ENCODE measurements at places on chromosomes 5 and 9. TPM values are rescaled to one million over a fixed set of nuclear protein-coding genes. Genes with fewer than 3 reads are reported as not detected.

AQP7 gene
- total RNA-seq, result not detected

SLC36A2 gene
- not detected for total RNA-seq

SPATA31C2 gene
- total RNA-seq, result not detected

GRM6 gene
- not detected for total RNA-seq

ARHGEF28 gene
- 12.9 TPM for total RNA-seq

GDNF gene
- total RNA-seq, result 1.4 TPM

ENHO gene
- total RNA-seq, result 5.0 TPM

PKD2L2 gene
- not detected for total RNA-seq

DNA sequence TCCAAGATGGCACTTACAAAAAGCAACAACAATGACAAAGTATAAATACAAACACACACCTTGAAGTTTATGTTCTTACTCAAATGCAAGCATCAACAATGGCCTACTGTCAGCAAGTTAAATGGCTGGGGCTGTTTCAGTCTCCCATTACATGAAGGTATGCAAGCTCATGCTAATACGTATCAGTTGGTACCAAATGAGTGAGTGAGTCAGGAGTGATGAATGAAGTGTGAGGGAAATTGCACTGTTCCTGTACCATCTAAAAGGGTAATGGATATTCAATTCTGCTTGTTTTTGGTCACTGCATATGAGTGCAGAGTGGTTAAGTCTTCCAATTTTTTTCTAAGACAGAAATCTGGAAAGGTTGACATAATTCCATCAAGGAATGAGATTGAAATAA, 964.9 kb downstream of the MAT2B start:
- DNase-seq, result no peak

GRCh38 chr9:129459547-129460322, 161.2 kb downstream of the C9orf50 start:
- DNase-seq, result no peak

DNA sequence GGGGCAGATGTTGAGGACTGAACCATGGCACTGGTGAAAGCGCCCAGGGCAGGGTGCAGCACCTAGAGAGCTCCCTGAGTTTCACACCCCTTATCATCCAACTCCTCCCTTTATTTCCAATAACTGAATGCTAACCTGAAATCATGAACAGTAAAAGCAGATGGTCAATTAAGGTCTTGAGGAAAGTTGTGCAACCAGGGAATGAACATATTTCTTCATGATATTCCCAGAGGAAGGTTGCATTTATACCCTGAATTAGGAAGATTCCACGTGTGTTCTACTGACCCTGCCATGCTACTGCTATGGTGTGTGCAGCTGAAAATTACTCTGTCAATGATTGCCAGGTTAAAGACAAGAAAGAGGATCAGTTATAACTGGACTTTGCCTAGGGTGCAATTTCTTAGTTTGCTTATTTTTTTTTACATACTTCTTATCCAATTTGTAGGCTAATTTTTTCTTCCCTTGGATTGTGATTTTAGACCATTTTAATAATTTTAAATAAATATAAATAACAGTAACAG, 319.8 kb downstream of the SEMA5A start:
- no peak for DNase-seq

DNA sequence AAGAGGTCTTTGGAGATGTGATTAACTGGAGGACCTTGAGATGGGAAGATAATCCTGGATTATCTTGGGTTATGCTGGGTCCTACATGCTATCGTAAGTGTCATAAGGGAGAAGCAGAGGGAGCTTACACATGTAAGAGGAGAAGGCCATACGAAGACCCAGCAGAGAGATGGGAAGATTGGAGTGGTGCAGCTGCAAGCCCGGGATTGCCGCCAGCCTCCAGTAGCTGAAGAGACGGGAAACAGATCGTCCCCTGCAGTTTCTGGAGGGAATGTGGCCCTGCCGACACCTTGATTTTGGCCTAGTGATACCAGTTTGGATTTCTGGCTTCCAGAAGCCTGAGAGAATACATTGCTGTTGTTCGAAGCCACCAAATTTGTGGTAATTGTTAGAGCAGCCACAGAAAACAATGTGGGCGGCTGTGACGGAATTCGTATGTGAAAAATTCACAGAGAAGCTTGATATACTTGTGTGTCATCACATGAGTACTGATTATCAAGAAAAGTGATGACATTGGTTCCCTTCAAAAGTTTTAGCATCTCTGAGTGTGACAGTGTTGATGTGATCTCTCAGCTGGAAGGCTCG, 86.9 kb downstream of the CYFIP2 start:
- DNase-seq, result no peak

GRCh38 chr9:125821078-125821477, 73.9 kb downstream of the PBX3 start:
- no peak for DNase-seq

GRCh38 chr5:103244398-103244797, 14.2 kb upstream of the MACIR start:
- no peak for DNase-seq

DNA sequence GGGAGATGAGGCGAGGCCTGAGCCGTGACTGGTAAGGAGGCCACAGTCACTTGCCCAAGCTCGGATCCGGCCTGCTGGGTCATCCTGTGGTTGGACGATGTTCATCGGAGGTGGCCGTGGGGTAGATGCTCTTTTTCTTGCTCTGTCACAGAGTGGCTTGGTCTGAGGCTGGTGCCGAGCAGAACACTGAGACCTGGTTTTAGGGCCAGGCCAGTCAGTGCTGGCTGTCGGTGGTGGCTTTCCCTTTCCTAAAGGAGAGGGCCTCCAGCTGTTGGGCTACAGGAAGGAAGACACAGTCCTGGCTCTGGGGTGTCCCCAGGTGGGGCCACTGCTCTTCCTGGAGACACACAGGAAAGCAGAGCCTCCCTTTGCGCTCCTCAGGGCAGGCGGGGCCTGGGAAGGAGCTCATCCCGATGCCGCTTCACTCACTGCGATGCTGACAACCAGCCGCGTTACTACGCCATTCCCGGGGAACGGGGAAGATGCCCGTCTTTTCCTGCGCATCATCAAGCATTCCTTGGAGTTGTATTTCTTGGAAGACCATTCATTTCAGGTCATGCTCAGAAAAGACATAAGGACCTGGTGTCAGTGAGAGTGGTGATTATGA, 254.8 kb upstream of the IRX4 start:
- no peak for DNase-seq

DNA sequence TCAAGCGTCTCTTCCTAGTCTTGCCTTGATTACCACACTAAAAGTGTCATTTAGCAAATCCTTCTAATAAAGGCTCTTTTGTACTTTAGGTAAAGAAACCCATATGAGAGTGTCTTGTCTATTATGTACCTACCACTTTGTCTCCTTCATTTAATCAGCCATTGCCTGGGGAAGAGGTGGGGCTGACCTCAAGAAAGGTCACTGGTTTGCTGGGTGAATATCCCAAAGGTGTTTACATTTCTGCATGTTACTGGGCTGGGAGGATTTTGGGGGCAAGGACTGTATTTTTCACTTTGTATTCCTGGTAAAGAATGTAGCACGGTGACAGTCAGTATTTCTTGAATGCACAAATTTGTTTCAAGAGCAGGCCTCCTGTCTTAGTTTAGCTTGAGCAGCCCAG, 11.9 kb upstream of the RPS23 start:
- no peak for DNase-seq

- DNase-seq, result no peak
Observed at GRCh38 chr9:3850098-3850497, 324.3 kb upstream of the RFX3 start.

GRCh38 chr9:91500509-91501014, 76.9 kb upstream of the NFIL3 start:
- DNase-seq, result peak; percentile 84

GRCh38 chr5:166845044-166845443, 1446.4 kb upstream of the WWC1 start:
- DNase-seq, result peak; percentile 1

DNA sequence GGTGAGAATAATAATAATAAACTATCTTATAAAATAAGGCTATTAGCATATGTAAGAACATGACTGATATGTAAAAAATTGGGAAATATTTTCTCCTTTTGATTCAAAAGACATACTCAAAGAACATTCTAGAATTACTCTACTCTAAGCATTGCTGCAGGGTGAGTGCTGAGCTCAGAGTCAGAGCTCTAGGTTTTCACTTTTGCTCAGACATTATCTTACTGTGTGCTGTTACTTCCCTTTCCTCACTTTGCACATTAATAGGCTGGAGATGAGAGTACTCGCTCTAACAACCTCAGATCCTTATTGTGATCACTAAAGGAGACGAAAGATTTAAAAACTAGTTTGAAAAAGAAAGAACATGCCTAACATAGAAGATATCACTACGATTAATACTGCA, 99.4 kb upstream of the C9orf72 start:
- DNase-seq, result no peak

DNA sequence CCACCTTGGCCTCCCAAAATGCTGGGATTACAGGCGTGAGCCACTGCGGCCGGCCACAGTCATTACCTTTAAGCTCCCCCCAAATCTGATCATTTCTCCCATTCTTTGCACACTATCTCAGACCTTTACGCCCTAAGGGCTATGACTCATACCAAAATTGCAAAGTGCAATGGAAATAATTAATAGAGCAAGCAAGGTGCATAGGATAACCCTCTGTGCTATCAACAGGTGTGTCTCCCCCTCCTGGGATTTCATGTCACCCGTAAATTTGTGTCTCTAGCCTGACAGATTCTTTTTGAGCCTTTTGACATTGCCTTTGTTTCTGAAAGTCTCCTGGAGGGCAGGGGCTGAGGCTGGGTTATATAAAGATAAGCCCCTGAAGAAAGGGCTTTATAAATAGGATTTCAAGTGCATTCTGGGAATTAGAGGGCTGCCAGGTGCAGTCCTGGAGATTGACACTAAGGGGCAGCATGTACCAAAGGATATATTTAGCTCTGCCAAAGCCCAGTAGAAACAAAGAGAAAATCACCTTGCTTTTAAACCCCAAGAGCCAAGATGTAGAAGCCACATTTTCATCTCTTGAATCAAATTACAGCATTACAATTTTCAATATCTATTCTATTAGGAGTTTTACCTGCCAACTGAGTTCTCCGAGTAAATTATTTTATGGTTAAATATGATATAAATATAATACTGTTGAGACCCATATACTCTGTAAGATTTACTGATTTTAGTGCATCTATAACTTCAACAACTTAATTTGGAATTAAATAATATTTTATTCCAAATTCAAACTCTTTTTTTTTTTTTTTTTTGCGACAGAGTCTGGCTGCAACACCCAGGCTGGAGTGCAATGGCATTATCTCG, 18.2 kb downstream of the S100Z start:
- DNase-seq, result peak; percentile 65

DNA sequence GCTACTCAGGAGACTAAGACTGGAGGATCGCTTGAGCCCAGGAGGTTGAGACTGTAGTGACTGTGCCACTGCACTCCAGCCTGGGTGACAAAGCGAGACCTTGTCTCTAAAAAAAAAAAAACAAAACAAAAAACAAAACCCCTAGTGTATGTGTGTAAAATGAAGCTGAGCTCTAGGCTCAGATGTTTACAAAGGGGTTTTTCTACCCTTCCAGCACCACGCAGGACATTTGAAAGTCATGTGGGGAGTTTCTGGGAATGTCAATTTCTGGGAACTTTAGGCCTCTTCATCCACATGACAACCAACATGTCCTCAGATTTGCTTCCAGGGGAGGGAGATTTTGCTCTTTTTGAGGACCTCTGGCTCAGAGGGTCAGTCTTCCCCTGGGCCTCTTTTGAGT, 42.4 kb upstream of the AIF1L start:
- no peak for DNase-seq

- DNase-seq, result no peak
Observed at GRCh38 chr5:169458221-169458620, 125.4 kb upstream of the SPDL1 start.

DNA sequence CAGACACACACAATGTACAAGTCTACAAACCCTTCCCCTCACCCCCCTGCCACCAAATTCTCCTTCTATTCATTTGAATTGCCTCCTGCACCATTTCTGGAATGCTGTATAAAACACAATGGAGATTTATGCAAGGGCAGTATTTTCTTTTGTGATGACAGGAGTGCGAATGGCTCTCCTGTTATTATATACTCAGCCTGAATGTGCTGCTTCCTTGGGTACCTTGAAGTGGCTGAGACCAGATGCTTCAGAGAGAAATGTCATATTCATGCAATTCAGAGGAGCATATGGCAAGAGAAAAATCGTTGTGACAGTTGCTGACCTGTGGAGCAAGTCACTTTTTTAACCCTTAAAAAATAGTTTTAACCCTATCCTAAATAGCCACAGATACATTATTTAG, 468.0 kb upstream of the WWC1 start:
- DNase-seq, result no peak

DNA sequence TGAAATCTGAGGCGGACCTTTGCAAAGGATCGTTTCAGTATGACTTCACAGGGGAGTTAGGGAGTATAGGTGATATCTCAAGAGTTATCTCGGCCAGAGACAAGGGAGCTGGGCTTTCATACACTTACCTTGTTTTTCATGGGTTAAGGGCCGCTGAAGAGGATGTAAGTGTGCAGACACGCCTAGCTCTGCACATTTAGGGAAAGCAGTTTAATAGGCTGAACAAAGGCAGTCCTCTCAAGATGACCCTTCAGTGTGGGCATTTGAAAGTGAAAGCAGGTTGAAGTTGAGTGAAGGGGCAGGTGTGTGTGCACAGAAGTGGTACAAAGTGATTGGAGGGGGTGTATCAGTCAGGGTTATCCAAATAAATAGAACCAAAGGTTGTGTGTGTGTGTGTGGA, 33.1 kb upstream of the PRXL2C start:
- DNase-seq, result no peak

All from HT1080 (cell line).